Skin of body (tissue), 3 donors: ENCODE measurements at places on chromosomes 3 and 15. TPM values are rescaled to one million over a fixed set of nuclear protein-coding genes. Genes with fewer than 3 reads are reported as not detected.

DNA sequence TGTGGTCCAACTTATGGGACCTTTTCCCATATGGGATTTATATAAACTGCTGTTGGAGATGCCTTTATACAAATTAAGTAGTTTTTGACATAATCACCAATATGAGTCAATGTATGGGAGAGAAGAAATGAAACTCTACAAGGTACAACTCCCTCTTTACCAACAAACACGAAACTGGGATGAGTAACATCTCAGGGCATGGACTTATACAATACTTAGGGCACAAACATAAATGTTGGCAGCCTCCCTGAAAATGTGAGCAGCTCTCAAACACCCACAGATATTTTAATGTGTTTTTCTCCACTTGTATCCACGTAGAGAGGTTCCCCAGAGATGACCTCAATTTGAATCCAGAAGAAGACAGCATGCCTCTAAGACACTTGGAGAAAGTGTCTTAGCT, 161.6 kb downstream of the MAGI1 start:
- DNase-seq: no peak

GRCh38 chr3:197205675-197206074, 92.7 kb downstream of the DLG1 start:
- no peak for DNase-seq

DNA sequence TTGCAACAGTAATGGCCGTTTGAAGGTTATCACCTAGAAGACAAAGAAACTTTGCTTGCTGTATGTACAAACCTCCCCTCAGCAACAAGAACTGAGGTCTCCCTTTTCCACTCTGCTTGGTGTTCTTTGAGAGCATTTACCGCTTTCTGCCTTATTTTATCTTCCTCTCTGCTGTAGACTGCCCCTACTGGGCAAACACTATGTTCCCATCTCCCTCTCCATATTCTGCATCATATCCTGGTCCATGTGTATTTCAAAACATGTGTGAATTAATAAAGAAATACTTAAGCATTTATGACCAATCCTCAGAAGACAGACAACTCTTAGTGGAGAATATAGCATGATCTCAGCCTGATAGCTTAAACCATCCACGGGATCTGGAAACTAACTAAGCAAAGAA, 64.4 kb downstream of the ATP13A5 start:
- no peak for DNase-seq

DNA sequence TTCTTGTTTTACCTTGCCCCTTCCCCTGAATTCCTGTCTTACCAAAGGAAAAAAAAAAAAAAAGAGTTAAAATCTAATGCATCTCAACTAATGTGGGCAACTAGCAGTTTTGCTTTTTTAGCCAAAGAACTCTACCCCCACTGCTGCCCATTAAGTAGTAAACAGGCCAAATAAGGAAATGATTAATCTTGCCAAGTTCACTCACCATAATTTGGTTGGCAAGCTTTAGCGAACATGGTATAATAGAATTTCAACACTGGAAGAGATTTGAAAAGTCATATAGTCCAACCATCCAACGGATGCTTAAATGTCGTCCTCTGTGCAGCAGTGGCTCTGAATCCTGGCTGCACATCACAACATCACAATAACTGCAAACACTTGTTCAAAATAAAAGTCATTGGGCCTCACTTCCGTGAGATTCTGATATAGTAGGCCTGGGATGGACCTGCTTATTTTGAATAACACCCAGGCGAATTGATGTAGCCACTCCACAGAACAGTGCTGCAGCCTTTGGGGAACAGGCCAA, 142.0 kb upstream of the UBE2E1 start:
- no peak for DNase-seq

DNA sequence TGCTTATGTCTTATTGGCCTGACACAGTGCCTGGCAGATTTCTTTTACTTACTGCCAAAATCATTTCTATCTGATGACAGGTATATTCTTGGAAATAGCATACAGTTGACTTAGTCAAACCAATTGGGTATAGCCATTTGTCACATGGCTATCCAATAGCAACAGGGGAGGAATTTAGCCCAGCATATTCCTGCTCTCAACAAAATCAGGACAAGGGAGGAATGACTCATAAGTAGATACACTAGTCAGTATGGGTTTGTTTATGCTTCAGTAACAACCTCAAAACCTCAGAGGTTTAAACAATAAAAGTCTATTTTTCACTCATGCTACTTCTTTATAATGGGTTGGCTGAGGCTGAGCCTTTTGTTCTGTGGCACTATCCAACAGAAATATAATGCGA, 38.0 kb upstream of the VILL start:
- no peak for DNase-seq

DNA sequence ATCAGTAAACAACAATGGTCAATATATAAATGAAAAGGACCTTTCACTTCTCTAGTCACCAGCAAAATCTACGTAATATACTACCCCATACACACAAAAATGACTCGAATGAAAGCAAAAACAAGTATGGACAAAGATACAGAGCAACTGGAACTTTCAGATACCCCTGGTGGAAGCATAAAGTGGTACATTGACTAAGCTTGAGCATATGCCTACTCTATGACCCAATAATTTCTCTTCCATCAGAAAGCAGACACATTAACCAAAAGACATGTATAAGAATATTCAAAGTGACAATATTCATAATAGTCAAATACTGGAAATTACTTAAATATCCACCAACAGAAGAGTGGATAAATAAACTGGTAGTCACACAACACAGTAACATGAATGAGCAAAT, 86.0 kb downstream of the EFL1 start:
- DNase-seq: no peak

- DNase-seq: no peak
Observed at GRCh38 chr3:94304954-94305353, 242.1 kb downstream of the NSUN3 start.

The FGF7 gene
- total RNA-seq: 44.2 TPM

The PCSK6 gene
- total RNA-seq: 20.9 TPM

The ARGFX gene
- not detected for total RNA-seq
